Neural crest cell (in vitro differentiated cells): ENCODE measurements at places on chromosomes 13 and 19. TPM values are rescaled to one million over a fixed set of nuclear protein-coding genes. Genes with fewer than 3 reads are reported as not detected.

The CYP2F1 gene
- total RNA-seq: not detected in 2 replicates

- no peak for DNase-seq
Observed at GRCh38 chr19:47698631-47699359, 14.4 kb upstream of the EHD2 start.

- DNase-seq: no peak
Observed at GRCh38 chr19:50843701-50844221, 10.4 kb upstream of the KLK15 start.

The ZIC2 gene
- 48.6 and 55.3 TPM in 2 replicates for total RNA-seq

The C19orf38 gene
- total RNA-seq: not detected in 2 replicates

GRCh38 chr19:2291185-2291751 lies 9.3 kb upstream of the PEAK3 start:
- DNase-seq: peak; percentile 62

The HOOK2 gene
- 27.9 and 28.8 TPM in 2 replicates for total RNA-seq

The ARHGEF1 gene
- 62.3 and 69.9 TPM in 2 replicates for total RNA-seq

DNA sequence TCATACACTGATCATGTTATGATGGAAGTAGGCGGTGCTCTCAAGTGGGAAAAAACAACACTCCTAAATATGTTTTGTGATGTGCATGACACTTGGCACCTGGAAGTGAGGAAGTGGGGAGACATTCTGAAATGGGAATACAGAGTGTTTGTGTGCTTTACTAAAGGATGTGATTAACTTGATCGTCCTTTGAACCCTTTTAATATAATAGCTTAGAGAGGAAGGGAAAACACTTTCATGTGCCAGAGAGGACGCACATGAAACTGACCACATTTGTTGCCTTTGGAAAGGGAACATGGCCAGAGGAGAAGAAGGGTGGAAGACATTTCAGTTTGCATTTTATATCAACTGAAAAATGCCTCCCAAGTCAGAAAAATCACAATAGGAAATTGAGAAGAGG lies 31.4 kb downstream of the SMAD9 start:
- DNase-seq: no peak

DNA sequence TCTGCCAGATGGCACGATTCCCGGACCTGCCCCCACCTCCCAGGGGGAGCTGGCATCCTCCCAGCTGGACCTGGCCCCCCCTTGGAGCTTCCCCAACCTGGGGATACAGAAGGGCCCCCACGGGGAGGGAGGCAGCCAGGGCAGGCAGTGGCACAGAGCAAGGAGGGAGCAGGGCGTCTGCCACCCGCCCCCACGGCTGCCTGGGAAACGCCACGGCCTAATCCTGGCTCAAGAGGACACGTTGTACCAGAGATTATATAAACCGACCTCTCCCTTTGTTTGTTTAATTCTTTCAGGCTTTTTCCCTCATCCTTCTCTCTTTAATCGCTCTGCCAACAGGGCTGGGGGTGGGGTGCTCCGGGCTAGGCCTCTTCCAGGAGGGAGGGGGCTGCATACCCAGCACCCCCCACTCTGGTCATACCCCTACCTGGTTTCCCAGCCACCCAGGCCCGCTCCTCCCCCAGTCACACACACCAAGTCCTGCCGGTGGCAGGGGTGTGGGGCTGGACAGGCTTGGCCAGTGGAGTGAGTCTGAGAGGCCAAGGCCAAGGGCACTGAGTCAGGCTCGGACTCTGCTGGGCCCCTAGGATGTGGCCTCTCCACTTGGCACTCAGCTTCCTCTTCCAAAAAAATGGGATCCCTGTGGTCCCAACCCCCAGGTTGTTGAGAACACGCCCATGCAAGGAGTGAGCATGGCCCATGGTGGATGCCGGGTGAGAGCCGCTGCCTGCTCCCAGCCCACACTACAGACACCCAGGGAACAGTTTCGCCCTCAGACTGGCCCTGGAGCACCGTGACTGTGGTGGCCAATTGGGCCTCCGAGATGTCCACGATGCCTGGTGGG lies 29.5 kb upstream of the NFIC start:
- no peak for DNase-seq

- DNase-seq: no peak
Observed at GRCh38 chr19:18309525-18310064, 13.3 kb downstream of the LSM4 start.

GRCh38 chr19:19475849-19476828 lies 39.2 kb downstream of the TSSK6 start:
- no peak for DNase-seq

DNA sequence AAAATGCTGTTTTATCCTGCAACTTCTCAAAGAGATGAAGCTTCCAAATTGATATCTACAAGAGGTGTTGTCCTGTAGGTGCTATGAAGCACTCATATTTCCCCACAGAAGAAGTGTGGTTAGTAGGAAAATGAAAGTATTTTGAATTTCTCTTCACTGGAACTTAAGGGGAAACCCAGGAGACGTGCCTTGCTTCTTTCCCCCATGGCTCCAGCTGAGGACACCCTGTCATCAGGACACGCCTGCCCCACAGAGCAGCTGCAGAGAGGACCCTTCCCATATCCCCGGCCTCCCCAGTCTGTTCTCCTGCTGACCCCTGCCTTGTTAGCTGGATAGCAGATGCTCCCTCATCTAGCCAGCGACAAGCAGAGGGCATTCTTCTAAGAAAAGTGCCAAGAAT lies 371.3 kb downstream of the COG6 start:
- DNase-seq: no peak

The KLK12 gene
- not detected in 2 replicates for total RNA-seq

The SLC44A2 gene
- 94.5 and 99.5 TPM in 2 replicates for total RNA-seq

The ZGLP1 gene
- 10.4 and 11.3 TPM in 2 replicates for total RNA-seq
